ENCODE measurements at places on chromosomes 1 and 21.

GRCh38 chr1:59399642-59400041, 102.7 kb downstream of the FGGY start:
- DNase-seq: no peak

GRCh38 chr1:22563671-22564602, 648 bp downstream of the EPHA8 start:
- no peak for DNase-seq

DNA sequence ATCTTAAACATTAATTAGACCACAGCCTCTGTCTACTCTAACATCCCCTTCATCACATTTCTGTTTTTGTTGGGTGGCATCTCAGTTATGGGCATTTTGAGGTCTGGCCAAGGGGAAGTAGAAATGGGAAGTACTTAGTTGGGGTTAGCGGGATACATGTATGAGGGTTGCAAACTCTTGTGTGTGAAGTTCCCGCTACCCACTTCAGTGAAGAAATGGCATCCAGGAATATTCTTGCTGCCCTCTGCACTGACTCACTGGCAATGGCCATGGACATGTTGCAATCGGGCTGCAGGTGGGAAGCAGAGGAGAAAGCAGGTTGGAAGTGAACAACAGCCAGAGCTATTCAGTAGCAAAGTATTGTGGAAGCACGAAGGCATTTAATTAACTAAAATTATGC, 7.4 kb downstream of the CD48 start:
- no peak for DNase-seq

DNA sequence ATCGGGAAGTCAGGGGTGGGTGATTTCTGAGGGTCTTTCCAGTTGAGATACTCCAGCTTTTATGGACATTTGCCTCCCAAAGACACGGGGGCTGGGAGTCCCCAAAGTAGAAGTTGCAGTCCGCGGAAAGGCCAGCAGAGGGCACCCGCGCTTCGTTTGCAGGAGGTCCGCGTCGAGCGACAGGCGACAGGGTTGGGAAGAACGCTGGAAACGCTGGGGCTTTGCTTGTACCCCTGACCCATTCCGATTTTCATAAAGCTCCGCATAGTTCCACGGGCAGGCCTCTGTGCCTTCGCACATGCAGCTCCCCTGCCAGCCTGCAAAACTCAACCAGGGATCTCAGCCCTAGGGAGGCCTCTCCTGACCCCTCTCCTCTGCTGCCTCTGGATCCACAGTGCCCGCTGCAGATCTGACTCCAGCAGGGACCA, 44.2 kb upstream of the LAPTM5 start:
- peak; percentile 62 for DNase-seq

- no peak for DNase-seq
Measured at GRCh38 chr1:46735708-46736324, 16.9 kb upstream of the EFCAB14 start.

DNA sequence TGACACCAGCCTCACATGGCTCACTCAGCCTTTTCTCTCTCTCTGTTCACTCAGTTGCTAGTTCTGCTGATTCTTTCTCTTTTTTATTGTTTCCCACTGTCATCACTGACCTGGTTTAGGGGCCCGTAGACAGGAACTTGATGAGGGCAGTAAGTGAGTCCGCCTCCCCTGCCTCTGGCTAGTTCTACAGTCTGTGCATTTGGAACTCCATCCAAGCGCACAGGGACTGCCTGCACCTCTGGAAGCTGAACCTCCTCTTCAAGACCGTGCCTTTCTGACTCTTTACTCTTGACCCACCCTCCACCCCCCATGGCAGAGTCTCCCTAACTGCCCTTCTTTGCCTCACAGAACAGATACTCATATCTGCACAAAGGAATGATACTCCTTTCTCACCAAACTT, 4.2 kb downstream of the TENT5C start:
- no peak for DNase-seq

DNA sequence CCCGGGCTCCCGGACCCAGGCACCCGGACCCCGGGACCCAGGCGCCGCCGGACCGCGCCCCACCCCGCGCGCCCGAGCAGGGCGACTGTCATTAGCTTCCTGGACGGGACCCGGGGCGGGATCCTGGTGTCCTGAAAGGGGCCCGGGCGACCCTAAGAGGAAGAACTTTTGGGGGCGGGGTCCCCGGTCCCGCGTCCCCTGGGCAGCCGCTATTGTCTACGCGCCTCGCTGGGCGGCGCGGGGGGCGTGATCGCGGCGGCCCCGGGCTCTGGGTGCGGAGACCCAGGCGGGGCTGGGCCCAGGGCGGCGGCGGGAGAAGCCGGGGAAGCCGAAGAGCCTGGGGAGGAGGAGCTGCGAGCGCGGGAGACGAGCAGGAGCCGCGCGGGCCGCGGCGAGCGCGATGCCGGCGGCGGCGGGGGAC, 465 bp downstream of the HUNK start:
- DNase-seq: no peak

GRCh38 chr1:24081190-24081589, 30.7 kb downstream of the MYOM3 start:
- no peak for DNase-seq

GRCh38 chr1:18960409-18960808, 3.9 kb upstream of the IFFO2 start:
- no peak for DNase-seq

DNA sequence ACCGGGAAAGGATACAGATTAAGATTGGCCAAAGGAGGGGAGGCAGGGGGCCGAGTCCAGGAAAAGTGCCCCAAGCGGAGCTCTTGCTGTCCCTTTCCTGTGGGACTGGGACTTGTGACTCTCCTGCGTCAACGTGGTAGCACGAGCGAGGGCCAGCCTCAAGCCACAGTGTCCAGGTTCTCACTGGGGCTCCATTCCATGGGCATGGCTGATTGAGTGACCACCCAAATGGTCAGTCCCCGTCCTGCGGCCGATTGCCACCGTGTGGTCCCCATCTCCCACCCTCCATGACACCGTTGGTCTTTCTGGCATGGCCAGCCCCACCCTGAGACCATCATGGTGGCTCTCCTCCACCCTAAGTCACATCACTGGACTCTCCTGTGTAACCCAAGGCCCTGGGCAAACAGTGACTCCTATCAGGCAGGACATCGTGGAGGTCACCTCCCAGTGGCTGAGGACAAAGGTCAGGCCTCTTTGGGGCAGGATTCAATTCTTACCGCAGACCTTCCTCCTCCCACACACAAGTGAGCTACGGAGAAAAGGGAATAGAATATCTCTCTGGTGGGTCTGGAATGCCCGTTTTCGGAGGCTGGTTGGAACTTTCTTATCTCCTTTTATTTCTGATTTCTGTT, 8.9 kb upstream of the C1orf174 start:
- DNase-seq: no peak

GRCh38 chr1:207890136-207890738, 20.7 kb downstream of the CD34 start:
- no peak for DNase-seq

DNA sequence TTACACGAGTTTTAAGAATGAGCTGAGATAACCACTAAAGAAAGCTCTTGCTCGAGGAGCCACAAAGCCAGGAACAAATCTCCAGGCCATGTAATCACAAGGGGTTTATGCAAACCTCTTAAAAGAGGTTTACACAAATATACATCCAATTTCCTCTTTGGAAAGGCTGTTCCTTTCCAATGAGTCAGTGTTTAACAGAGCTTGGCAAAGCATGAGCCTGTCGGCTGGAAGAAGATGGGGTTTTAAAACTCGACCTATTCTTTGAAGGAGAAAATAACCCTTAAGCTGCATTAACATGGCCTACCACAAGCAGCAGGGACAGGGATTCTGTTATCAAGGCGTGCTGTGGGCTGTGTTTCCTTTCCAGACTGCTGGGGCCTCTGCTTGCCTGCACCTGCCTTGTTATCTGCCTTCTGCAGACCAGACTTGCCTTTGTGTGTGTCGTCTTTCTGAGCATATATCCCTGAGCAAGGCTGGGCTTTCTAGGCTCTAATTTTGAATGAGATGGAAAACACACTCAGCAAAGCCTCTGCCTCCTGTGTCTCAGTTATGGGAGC, 40.6 kb upstream of the CYP2J2 start:
- DNase-seq: no peak

DNA sequence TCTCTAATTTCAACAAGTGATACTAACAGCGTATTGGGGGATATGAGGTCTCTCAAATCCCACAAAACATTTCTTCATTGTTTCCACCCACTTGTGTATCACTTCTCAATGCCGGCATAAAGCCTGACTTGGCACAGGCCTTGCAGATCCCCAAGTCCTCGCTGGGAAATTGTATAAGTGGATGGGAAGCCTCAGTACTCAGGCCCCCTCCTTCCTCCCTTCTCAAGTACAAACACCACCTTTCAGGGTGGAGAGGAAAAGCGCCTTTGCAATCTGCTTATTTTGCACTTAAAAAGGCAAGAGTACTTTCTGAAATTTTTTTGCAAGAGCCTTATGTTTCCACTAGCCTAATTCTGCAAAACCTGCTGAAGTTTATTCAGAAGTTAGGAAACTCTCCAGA, 25.8 kb upstream of the KLHDC8A start:
- DNase-seq: no peak

DNA sequence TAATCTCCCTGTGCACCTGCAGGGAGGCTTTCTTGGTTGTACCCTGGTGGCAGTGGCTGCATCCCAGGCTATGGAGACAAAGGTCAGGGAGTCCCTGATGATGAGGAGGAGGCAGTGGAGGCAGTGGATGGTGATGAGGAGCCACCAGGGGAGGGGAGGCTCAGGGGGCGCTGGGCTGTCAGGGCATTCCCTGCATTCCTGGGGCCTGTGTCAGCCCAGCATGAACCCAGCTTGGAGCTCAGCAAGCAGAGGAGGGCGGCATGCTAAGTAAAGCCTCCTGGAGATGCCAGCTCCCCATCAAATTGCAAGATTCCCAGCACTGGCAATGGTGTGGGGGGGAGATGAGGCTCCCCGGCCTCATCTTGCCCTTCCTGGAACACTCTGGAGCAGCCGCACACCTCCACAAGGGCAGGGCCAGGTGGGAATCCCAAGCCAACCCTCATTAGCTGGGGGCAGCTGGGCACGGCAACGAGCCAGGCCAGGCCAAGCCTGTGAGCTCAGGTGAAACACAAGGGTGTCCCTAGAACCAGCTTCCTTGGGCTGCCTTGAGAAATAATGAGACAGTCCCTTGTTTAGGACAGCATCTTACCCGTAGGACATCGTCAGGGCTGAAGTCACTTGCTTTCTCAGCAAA, 469.5 kb downstream of the MATN1 start:
- no peak for DNase-seq
